ENCODE measurements at places on chromosomes 1 and 21. TPM values are rescaled to one million over a fixed set of nuclear protein-coding genes. Genes with fewer than 3 reads are reported as not detected.

Gene SRM
- total RNA-seq, result 42.6 TPM

Gene KCNA2
- total RNA-seq, result 4.2 TPM

Gene ARTN
- total RNA-seq, result 2.3 TPM

Gene SLC26A9
- total RNA-seq, result 0.33 TPM

Gene CD53
- total RNA-seq, result 0.76 TPM

Gene HMGCS2
- total RNA-seq, result 0.38 TPM

Gene OLFML2B
- total RNA-seq, result 1.0 TPM

Gene CLCNKB
- 0.09 TPM for total RNA-seq

Gene CLCA1
- total RNA-seq, result not detected

- ATAC-seq, result no peak
These were observed 25.6 kb downstream of the CDK18 start for GRCh38 chr1:205530116-205530515.

DNA sequence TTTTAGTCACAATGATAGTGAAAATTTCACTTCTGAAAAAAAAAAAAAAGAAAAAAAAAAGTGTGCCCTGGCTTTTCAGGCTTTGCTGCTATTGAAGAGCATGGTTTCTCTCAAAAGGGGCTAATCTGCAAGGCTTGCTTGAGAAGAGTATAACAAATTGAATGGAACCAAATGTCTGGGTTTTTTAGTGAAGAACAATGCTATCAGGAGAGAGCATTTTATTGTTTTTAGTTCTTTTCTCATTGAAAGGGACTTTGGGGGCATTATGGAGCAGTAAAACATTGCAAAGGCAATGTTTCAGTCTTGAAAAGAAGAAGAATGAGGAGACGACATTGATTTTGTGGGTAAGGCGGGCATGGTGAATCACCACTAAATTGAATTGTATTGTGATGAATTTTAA lies 28.2 kb downstream of the VCAM1 start:
- peak; percentile 61 for ATAC-seq

DNA sequence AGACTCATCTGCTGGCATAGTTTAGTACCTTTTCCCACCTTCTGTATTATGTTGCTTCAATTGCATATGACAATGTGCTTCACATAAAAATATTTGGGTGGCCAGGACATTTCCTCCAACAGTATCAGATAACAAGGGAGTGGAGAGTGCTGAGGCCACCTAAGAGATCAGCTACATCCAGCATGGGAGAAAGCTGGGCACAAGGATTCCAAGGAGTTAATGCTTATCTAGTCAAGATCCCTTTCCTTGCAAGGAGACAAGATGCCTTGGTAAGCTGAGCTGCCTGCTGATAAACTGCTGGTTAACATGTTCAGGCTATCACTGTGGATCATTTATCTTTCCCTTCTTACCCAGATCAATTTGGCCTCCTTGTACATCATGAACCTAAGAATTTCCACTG lies 5.4 kb downstream of the TACSTD2 start:
- no peak for ATAC-seq

GRCh38 chr21:42465008-42465802 lies 30.8 kb downstream of the RSPH1 start:
- no peak for ATAC-seq

DNA sequence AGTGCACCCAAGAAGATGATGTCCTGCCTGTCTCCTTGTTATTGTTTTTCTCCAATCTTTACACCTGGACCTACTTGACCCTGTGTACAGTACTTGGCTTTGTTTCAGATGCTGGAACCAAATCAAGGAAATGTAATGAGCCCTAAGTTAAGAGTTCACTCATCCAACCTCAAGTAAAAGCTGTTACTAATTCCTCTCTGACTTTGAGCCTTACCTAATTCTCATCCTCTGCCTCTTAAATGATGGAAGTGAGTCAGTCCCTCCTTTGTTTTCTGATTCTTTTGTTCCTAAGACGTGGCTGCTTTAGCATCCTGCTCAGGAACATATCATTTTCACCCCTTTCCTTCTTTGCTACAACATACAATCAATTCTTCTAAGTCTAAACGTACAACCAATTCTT lies 15.3 kb upstream of the PLA2G4A start:
- ATAC-seq, result no peak

DNA sequence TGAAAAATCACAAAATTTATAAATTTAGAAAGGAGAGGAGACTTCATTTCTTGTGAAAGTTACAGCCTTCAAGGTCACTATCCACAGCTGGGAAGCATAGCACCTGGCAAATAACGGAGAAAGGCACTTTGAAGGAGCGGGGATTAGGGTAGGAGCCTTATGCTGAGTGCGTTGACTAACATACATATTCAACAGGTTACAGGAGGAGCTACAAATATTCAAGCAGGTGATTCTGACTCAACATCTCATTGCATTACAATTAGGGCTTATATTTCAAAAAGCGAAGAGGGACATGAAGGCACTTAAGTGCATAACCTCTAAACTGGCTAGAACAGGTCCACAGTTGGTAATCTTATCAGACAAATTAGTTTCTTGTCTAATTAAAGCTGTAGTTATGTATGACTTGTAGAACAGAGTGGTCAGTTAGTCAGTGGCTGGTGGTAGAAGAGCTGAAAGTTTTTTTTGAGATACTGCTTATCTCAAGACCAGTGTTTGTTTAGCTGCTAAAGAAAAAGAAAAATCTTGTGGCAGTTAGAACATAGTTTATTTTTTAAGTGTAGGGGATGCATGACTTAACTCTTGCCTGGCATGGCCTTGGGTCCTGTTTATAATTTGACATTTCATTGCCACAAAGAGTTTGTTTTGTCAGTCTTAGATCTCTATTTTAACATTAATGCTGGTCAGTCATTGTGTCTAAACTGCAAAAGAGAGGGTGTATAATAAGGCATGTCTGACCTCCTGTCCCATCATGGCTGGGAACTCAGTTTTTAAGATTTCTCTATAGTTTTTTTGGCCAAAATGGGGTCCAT lies 311.5 kb downstream of the DUSP10 start:
- no peak for ATAC-seq

GRCh38 chr1:22229379-22229778 lies 86.5 kb upstream of the WNT4 start:
- no peak for ATAC-seq

- no peak for ATAC-seq
These were observed 70.5 kb upstream of the NGF start for GRCh38 chr1:115408533-115408932.

DNA sequence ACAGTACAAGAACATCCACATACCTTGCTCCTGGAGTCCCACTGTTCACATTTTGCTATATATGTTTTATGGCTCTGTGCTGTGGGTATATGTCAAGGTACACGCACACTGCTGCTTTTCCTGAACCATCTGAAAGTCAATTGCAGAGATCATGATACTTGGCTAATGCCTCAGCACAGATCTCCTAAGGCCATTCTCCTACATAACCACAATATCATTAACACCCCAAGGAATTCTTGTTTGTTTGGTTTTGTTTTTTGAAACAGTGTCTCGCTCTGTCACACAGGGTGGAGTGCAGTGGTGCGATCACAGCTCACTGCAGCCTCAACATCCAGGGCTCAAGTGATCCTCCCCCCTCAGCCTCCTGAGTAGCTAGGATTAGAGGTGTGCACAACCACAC lies 16.0 kb downstream of the CTNNBIP1 start:
- no peak for ATAC-seq

- no peak for ATAC-seq
These were observed 13.5 kb downstream of the LDLRAP1 start for GRCh38 chr1:25556791-25557476.

- peak; percentile 42 for ATAC-seq
These were observed 170.7 kb upstream of the POU3F1 start for GRCh38 chr1:38217316-38217715.

DNA sequence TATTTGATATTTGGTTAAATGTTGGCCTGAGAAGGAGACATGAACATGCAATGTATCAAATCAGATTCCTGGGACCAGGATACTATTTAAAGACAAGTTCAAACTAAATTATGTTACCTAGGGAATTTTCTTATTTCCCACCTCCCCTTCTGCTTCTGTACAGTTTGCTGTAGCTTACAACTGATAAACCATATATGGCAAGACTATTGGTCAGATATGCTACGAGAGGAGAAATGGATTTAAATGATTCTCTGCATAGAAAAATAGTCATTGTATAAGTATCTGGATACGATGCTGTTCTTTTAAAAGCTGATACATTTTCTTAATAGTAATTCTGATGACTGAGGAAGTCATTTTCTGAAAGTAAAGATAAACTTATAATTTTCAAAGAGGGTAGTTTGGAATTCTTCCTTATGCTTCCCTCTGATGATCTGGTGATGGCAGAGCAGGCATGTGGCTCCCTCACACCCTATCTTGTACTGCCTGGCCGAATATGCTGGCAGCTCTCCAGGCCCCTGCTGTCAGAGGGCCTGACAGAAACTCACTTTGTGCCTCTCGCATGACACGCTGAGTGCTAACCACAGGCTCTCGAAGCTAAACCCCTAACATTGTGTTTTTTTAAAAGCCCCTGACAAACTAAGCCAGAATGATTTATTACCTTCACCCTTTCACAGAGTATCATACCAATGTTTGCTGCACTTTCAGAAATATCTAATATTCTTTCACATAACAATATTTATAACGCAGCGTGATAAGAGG lies 19.4 kb downstream of the RRP15 start:
- peak; percentile 65 for ATAC-seq

- ATAC-seq, result peak; percentile 9
These were observed 15.0 kb downstream of the CACNA1S start for GRCh38 chr1:201096977-201097856.

- ATAC-seq, result no peak
These were observed 100.5 kb downstream of the GIPC2 start for GRCh38 chr1:78146205-78146771.

- no peak for ATAC-seq
These were observed 17.1 kb downstream of the HAO2 start for GRCh38 chr1:119385650-119386049.

DNA sequence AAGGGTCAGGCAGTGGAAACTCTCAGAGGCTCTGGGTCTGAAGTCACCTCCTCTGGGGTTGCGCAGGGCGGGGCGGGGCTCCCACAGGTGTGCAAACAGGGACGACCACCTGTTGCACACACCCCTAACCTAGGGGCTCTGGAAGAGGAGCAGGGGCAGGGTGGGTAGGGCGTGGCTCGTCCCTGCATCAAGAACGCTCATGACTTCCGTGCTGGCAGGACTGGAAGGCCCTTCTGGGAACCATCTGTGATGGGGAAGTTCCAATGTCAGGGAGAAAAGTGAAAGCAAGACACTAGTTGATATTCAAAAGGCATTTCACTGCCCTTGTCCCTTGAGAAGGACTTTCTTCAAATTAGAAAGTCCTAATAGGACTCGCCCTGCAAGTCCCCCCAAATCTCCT lies 22.1 kb upstream of the CLSTN1 start:
- no peak for ATAC-seq

DNA sequence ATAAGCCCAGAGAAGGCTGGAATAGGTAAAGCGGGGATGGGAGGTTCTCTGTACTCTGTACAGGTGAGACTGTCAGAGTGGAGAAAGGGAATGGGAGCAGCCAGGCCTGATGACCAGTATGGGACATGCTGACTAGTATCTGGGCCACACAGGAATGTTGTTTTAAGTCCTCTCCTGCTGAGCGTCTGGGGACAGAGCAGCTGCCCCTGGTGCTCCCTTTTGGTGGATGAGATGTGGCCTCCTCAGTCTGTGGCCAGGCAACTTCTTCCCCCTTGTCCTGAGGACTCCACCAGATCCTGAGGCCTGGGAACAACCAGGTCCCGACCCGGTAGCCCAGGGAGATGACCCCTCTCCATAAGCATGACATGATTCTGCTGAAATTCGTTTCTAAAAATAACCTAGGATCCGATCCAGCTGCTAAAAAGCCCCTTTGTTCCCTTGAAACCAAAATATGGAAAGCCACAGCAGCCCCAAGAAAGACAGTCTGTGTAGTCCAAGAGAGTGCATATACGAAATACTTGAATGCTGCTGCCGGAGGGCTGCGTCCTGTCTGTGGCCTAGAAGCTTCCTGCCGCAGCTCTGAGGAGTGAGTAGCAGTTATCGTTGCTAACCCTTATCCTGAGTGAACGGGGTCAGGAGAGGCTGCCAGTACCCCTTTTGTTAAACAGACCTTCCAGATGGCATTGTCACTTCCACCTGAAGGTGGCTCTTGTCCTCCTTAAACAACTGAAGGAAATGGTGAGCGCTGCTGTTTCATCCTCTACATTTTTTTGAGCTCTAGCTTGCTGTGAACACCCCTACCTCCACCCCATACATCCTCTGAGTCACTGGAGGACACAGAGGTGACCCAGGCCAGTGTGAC lies 47.1 kb downstream of the ATP2B4 start:
- peak; percentile 91 for ATAC-seq

- no peak for ATAC-seq
These were observed 17.5 kb downstream of the LRRIQ3 start for GRCh38 chr1:74180490-74180889.

DNA sequence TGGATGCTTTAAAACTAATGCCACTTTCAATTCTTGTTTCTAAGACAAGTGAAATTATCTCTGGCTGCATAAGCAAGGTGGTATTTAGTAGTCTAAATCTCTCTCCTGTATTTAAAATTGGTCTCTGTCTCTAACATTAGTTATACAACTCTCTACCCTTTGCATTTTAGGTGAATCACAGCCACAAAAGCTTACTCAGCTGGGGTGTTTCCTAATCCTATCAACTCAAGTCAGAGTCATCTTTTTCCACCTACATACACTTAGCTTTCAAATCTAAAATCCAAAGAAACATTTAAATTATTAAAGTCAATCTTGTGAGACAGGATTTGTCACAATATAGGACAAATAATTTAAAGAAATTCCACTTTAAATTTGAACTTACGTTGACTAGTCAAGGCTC lies 255.1 kb upstream of the CXADR start:
- no peak for ATAC-seq

DNA sequence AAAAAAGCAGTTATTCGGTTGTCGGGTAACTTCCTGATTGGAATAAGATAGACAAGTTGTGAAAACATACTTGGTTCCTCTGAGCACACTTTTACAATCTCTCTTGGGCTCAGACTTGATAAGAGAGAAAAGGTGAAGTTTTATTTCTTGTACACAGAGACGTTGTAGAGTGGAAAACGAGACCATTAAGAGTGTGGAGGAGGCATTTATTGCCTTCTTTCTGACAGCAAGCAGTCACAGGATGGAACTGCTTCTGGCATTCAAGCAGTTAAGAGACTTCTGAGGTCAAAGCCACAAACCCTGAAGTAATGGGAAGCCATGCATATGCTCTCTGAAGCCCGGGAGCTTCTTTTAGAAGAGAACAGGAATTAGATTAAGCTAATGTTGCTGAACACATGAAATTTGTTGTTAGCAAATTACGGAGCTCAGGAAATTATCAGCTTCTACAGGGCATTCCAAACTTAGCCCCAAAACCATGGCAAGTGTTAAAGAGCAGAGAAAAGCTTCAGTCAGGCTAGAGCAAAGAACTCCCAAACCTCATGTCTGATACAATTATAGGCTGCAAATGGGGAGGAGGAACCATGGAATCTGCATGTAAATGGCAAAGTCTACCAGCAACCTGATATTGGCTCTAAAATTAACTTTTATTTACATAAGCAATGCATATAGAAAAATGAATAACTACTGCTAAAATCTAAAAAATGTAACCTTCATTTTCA lies 26.0 kb downstream of the S1PR1 start:
- no peak for ATAC-seq

- no peak for ATAC-seq
These were observed 192.8 kb upstream of the NR5A2 start for GRCh38 chr1:199834711-199835110.
